Muscle of arm (tissue), 14 donors: ENCODE measurements at places on chromosomes 2 and 18. TPM values are rescaled to one million over a fixed set of nuclear protein-coding genes. Genes with fewer than 3 reads are reported as not detected.

Gene LYG1
- polyA plus RNA-seq = 1.9 TPM

Gene SCG2
- polyA plus RNA-seq = not detected

Gene CKAP2L
- 13.3 TPM for polyA plus RNA-seq

Gene PROKR1
- 1.1 TPM for polyA plus RNA-seq

Gene SPP2
- polyA plus RNA-seq = not detected

Gene AKAIN1
- not detected for polyA plus RNA-seq

Gene ANKRD53
- 0.71 TPM for polyA plus RNA-seq
